Stimulated activated CD4-positive, alpha-beta T cell treated with anti-CD3 and anti-CD28 coated beads, Interleukin-4, amount 100 ng/mL, for 48 hours (primary cell): ENCODE measurements at places on chromosomes 16 and 17.

DNA sequence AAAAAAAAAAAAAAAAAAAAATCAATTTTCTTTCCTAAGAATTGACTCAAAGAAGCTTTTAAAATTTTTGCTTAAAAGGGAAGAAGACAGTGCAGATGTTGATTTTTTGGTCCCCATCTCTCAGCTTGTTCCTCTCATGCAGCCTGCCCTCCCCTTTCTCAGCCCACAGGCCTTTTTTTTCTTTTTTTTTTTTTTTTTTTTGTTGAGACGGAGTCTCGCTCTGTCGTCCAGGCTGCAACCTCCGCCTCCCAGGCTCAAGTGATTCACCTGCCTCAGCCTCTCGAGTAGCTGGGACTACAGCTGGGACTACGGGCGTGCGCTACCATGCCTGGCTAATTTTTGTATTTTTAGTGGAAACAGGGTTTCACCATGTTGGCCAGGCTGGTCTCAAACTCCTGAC is 17.7 kb downstream of the YPEL2 start:
- DNase-seq: no peak

- DNase-seq: no peak
Measured at GRCh38 chr17:35082073-35082657, 18.7 kb upstream of the RFFL start.

GRCh38 chr16:2329532-2329931 is 11.0 kb downstream of the ABCA3 start:
- DNase-seq: no peak

- DNase-seq: no peak
Measured at GRCh38 chr17:56142325-56142724, 10.9 kb upstream of the ANKFN1 start.

DNA sequence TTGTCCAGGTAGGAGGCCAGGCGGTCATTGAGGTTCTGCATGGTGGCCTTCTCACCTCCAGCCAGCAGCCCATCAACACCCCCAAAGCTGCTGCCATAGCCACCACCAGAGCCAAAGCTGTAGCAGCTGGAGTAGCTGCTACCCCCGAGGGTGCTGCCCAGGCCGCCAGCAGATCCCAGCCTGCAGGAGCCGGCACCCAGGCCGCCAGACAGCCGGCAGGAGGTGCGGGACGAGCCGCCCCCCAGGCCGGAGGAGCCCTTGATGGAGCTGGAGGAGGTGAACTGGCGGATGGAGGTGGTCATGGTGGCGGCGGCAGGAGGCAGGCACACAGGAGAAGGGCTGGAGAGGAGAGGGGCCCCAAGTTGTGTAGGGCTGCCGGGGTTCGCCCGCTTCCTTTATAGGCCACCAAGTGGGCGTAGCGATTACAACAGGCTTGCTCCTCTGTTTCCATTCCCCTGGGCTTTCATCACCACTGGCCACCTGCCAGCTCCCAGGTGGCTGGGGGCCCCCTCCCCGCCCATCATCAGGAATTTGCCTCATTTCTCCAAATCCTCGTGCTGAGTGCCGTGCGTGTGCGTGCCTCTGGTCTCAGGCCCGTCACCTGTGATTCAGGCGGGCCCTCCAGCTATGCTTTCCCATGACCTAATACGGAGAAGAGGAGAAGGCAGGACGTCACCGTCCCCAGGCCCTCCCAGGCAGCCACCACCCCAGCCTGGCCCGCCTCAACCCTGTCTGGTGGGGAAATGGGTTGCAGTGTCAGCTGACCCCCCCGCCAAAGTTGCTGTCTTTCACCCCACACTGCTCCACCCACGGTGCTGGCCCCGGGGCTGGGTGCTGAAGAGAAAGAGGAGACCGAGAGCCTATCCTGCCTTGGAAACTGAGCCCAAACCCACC is at the start of gene KRT17:
TSS of gene KRT17 (minus strand) at position 368 of the 894 bp plus-strand sequence. CDS start at position 302, 66 bp downstream.
- DNase-seq: no peak

DNA sequence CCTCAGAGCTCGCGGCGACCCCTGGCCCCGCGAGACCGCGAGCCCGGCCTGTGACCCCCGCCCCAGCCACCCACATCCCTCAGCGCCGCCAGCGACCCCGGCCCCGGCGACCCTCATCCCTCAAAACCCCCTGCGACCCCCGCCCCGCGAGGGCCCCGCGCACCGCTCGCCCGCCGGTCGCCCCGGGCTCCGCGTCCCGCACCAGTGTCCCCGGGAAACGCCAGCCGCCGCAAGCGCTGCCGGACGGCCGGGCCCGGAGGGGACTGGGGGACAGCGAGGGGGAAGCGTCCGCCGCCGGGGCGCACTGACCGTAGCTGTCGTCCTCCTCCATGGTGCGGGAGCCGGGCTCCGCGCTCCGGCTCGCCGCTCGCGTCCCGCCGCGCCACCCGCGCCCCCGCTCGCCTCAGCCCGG is at the start of gene CYTH1:
TSS of gene CYTH1 (minus strand) at position 381 of the 412 bp plus-strand sequence. CDS start at position 331, 50 bp downstream.
- DNase-seq: no peak

GRCh38 chr17:18176176-18176575 is 7.5 kb upstream of the ALKBH5 start:
- DNase-seq: no peak

DNA sequence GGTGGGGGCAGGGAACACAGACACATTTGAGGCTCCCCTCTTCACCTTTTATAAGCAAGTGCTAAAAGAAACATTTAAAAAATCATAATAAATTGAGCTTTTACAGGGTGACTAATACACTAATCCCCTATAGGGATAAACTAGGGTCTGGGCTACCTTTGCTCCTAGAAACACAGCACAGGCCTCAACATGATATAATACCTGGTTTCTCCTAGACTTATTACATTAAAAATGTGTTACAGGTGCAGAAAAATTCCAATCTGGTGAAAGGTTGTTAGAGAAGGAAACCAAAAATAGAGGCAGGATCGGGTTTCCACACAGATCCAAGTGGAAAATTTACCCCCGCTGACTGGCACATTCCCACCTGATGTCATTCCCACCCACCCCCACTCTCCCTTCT is 124.7 kb upstream of the NOG start:
- no peak for DNase-seq

DNA sequence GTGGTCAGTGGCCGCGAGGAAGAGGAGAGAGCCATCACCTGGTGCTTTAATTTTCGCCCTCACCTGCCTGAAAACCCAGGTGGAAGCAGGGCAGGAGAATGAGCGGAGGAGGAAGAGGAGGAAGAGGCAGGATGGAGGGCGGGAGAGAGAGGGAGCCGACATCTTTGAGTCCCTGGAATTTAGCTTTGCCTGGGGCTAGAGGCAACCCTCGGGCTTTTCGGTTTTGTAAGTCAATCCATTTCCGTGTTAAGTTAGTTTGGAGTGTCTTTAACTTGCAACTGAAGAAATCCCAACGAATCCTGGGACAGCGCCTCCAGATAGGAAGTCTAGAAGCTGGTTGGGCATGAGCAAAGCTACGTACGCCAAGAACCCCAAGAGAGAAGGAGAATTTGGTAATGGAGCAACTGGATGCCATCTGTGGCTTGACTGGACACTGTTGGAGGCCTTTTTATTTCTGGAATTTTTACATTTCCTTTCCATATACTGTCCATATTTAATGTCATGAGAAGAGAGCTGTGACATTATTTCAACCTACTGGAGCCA is 36.9 kb upstream of the ATP2A3 start:
- no peak for DNase-seq

DNA sequence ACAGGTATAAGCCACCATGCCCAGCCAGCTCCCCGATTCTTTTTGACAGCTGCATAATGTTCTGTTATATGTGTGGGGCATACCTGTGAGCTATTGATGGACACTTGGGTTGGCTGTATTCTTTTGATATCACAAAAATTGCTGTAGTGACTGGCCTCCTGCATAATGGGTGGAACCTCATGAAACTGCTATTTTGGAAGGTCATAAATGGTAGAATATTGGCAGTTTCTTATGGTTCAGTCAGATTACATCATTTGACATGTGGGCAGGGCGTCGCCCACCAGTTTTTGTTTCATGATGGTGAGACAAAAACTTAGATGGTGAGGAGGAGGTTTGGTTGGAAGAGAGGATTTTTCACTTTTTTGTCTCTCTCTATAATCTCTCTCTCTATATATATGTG is 26.7 kb upstream of the POLR3E start:
- no peak for DNase-seq

DNA sequence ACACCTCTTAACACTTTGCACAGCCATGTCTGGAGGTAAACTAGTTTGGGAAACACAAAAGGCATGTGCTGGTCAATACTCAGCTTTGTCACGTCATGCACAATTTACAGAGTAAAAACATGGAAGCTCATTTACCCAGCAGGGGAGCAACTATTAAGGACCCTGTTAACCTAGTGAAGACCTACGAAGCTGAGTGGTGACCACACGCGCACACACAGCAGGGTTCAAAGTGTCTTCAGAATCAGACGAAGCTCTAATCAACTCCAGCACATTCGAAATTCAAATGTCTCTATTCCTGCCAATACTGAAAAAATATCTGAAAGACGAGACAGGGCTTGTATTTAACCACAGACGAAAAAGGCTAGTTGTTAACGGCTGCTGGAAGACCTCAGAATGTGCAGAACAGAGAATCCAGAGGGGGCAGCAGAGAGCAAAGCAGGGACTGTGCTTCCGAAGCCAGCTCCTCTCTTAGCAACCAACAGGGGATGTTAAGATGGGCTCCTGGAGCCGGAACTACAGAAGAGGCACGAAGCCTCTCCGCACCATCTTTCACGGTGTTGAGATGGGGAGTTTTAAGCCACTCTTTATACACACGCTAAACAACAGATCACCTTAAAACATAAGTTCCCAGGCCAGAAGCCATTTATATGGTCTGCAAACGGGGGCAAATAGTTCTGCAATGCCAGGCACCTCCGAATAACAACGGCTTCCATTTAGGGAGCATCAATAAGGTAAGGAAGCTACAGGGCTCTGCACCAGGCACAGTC is 45.7 kb downstream of the CMTM4 start:
- peak; percentile 69 for DNase-seq

- no peak for DNase-seq
Measured at GRCh38 chr16:56284521-56284920, 93.2 kb downstream of the GNAO1 start.

GRCh38 chr16:69031877-69032301 is 73.6 kb upstream of the HAS3 start:
- DNase-seq: no peak
